ENCODE measurements at places on chromosomes 7 and 10.
A peak's percentile ranks its signal among the peaks of the same experiment; 100 is the strongest.

DNA sequence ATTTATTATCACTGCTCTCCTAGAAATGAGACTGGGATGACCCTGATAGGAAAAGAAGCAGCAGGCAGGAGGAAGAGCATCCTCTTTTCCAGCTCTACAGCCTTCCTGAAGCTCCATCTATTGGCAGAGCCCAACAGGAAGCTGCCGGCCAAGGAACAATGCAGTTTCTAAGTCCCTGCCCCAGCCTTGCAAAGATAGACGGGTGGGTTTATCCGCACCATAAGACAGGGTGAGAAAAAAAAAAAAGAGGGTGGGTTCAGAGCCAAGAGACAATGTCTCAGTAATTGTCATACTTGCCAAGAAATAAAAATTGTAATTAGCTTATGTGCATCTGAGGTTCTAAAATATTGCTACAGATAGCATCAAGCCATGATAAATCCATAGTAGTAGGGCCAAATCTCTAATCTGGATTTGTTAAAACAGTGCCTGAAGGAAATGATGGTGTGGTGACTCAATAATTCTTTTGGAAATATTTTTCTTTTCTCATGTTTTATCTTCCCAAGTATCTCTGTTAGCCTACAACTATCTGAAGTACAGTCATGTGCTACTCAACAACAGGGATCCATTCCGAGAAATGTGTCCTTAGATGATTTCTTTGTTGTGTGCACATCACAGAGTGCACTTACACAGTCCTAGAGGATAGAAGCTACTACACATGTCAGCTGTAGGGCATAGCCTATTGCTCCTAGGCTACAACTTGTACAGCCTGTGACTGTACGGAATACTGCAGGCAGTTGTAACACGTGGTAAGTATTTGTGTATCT lies 242.9 kb upstream of the CXCL12 start:
- DNase-seq = no peak

- no peak for DNase-seq
Measured at GRCh38 chr10:8817299-8817698, 762.8 kb downstream of the GATA3 start.

DNA sequence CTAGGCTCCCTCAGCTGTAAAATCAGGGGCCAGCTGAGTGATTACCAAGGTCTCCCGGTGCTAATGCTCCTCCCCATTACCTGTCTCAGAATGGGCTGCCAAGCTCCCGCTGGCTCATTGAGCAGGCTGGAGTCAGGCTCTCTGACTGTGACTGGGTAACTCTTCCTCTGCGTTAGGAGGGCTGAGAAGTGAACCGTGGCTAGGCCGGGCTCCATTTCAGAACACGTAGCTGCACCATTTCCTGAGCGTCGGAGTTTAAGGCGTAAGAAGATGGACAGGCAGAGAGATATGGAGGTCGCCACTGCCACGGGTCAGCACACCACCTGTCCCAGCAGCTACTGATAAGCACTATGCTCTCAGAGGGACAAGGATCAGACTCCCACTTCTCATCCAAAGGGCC lies 250.3 kb downstream of the TCERG1L start:
- no peak for DNase-seq

DNA sequence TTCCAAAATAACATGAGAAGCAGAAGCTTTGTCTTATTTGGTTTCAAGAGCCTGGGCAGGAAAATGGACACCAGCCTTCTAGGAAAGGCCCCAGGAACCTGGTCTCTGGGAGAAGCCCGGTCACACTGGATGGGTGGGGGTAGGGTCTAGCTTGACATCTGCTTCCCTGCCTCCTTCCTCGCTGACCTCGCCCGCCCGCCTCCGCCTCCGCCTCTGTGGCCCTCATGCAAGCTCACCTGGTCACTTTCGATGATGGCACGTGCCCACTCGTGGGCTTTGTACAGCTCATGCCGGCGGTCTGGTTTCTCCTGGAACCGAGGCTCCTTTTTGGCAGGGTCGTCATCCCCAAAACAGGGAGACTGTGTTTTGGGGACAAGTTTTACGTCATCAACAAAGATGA lies 63.4 kb downstream of the SCRN1 start:
- no peak for DNase-seq

- no peak for DNase-seq
Measured at GRCh38 chr7:28052933-28053332, 127.7 kb downstream of the JAZF1 start.

GRCh38 chr7:45923290-45923689 lies 2.2 kb upstream of the IGFBP3 start:
- peak; percentile 53 for DNase-seq

DNA sequence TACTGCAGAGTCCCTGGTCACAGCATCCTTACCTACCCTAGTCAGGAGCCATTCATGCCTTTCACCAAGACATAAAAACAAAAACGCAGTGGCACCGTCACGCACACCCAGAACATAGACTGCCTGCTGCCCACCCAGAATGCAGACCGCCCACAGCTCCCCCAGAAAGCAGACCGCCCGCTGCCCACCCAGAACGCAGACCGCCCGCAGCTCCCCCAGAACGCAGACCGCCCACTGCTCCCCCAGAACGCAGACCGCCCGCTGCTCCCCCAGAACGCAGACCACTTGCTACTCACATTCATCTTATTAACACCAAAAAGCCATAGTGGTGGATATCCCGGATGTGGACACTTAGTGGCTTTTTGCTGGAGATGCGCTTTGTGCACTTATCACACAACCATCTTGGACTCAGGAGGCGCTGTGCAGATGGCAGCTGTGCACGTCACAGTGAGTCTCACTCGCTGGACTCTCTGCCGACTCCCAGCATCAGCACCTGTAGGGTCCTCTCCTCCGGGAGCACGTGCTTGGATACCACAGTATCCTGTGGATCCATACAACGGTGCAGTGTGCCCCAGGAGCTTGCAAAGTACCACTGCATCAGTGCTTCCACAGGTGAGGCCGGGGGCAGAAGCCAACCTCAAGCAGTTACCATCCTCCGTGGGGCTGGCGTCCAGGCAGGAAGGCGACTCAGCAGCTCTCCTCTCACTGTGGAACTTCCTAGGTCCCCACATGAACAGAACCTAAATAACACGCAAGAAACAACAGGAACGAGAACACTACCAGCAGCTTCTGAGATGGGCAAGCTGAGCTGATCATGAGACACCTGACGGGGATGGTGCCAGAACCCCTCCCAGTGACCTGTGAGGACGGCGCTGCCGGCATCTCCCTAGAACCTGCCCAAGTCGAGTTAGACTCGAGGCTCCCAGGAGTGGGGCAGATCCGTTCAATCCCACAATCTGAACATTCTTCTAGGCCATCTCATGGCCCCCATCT lies 161.0 kb downstream of the DIP2C start:
- no peak for DNase-seq

GRCh38 chr7:66737667-66738066 lies 2.9 kb upstream of the RABGEF1 start:
- DNase-seq = no peak

DNA sequence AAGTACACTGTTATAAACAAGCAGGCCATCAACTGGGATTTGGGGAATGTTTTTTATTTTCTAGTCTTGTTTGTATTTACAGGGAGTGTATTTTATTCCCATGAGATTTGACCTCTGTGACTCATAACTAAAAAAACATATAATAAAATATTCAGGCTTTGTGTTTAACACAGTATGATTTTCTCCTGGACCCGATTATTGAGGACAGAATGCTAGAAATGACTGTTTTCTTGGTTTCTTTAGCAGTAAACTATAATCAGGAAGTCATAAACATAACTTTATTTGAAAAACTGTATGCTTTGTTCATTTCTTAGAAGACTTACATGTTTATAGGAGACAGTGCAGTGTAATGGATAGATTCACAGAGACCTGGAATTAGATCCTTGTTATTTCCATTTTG lies 2.1 kb downstream of the NHLRC2 start:
- DNase-seq = no peak

DNA sequence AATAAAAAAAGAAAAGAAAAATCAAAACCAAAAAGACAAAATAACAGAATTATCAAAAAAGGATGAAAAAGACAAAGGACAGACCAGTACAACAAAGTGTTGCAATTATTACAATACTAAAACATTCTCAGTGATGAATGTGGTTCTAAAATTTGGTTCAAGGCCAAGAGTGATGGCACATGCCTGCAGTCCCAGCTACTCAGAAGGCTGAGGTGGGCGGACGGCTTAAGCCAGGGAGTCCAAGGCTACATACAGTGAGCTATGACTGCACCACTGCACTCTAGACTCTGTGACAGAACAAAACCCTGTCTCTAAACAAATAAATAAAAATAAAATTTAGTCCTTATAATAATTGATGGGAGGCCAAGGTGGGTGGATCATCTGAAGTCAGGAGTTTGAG lies 14.5 kb downstream of the BAZ1B start:
- DNase-seq = no peak

GRCh38 chr7:2673934-2674333 lies 14.1 kb upstream of the AMZ1 start:
- no peak for DNase-seq

DNA sequence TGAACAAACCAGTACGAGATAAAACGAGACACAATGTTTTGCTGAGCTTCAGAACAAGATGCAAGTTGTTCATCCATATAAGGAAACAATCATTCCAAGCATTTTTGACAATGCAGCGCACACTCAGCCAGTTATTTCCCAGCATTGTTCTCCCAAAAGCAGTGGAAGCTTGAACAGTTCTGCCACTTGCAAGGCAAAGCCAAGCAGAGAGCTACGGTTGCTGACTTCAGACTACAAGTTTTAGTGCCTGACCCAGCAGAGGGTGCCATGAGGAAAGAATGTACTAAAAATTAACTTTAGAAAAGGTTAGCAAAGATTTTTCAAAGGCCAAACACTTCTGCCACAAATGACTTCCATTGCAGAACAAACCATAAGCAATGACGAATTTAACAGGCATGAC lies 152.5 kb downstream of the SLC25A13 start:
- DNase-seq = no peak

- peak; percentile 31 for DNase-seq
Measured at GRCh38 chr7:104160375-104160774, 47.4 kb downstream of the ORC5 start.

- no peak for DNase-seq
Measured at GRCh38 chr7:106178593-106179134, 66.6 kb upstream of the SYPL1 start.

- no peak for DNase-seq
Measured at GRCh38 chr10:24453404-24453830, 244.5 kb downstream of the KIAA1217 start.

DNA sequence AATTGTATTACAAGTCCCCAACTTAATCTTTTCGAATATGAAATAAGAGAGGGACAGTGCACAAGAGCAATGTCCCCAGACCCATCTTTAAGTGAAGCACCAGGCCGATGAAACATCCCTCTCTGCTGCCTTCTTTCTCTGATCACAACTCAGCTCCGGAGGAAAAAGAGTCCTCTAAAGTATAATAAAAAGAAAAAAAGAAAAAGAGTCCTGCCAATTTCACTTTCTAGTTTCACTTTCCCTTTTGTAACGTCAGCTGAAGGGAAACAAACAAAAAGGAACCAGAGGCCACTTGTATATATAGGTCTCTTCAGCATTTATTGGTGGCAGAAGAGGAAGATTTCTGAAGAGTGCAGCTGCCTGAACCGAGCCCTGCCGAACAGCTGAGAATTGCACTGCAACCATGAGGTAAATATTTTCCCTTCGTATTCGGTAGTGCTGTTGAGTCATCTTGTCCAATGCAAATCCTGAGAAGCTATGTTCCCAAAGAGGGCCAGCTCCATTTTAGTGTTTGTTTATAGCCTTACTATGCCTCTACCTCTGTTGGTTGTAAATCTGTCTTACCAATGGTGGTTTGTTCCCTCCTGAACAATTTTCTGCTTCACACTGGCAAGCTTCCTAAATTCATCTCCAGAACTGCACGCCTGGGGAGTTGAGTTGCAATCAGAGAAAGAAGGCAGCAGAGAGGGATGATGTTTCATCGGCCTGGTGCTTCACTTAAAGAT lies at the start of gene IFIT2:
TSS of gene IFIT2 (plus strand) at position 326 of the 725 bp plus-strand sequence. CDS start at position 404, 78 bp downstream.
- peak; percentile 88 for DNase-seq
